Temporal lobe (tissue), 4 donors: ENCODE measurements at places on chromosomes 7 and 10. TPM values are rescaled to one million over a fixed set of nuclear protein-coding genes. Genes with fewer than 3 reads are reported as not detected.

Gene LIPF
- 3.4 TPM for total RNA-seq

Gene ACSM6
- total RNA-seq = not detected

Gene ZNF117
- 40.8 TPM for total RNA-seq

Gene IDI1
- 118 TPM for total RNA-seq

Gene NUTM2A
- 2.7 TPM for total RNA-seq

Gene NRAP
- not detected for total RNA-seq

Gene GIMAP7
- 1.5 TPM for total RNA-seq

Gene SH2D4B
- 1.2 TPM for total RNA-seq

Gene PRLHR
- 2.0 TPM for total RNA-seq

Gene LEP
- total RNA-seq = not detected

Gene TSPAN13
- total RNA-seq = 70.3 TPM

Gene RSPH10B2
- 2.2 TPM for total RNA-seq

Gene PTF1A
- not detected for total RNA-seq

Gene ADAM8
- total RNA-seq = 0.98 TPM

Gene GIGYF1
- total RNA-seq = 17.0 TPM

Gene SMIM30
- 15.7 TPM for total RNA-seq

Gene TMEM229A
- total RNA-seq = 0.74 TPM

Gene NKX1-2
- 0.25 TPM for total RNA-seq

Gene CCNJ
- 15.2 TPM for total RNA-seq

Gene PRR15
- 0.25 TPM for total RNA-seq

Gene GLI3
- total RNA-seq = 12.3 TPM

Gene ACHE
- total RNA-seq = 16.7 TPM

Gene SRRM3
- 8.1 TPM for total RNA-seq

Gene OIT3
- 0.25 TPM for total RNA-seq

Gene SPDYE2
- not detected for total RNA-seq

Gene RBM20
- total RNA-seq = 0.74 TPM

Gene TYW1
- 10.6 TPM for total RNA-seq

Gene EMX2
- 3.7 TPM for total RNA-seq

Gene INMT
- under 0.01 TPM for total RNA-seq

Gene ANAPC16
- 17.0 TPM for total RNA-seq
